Right forelimb (tissue), 1 donor: ENCODE measurements at places on chromosomes 2 and 18.

- peak; percentile 30 for DNase-seq
Measured at GRCh38 chr2:26588576-26588975, 52.6 kb downstream of the CIB4 start.

GRCh38 chr18:80202264-80202998 lies 44.9 kb downstream of the PARD6G start:
- no peak for DNase-seq

DNA sequence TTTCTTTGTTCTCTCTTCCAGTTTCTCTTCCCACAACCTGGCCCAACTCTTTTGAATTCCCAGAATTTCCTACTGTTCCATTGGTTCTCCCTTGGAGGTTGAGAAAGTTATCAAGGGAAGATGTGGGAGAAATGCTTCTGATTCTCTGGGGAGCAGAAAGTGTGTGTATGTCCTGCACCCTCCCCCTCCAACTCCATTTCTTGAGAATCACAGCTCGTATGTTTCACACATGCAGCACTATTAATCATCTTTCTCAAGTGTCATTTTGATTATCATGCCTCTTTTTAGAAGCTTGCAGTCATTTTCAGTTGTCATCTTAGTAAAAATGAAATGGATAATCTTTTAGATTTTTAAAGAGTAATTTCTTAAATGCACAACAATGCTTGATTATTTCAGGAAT lies 296.8 kb upstream of the SLC39A10 start:
- no peak for DNase-seq

DNA sequence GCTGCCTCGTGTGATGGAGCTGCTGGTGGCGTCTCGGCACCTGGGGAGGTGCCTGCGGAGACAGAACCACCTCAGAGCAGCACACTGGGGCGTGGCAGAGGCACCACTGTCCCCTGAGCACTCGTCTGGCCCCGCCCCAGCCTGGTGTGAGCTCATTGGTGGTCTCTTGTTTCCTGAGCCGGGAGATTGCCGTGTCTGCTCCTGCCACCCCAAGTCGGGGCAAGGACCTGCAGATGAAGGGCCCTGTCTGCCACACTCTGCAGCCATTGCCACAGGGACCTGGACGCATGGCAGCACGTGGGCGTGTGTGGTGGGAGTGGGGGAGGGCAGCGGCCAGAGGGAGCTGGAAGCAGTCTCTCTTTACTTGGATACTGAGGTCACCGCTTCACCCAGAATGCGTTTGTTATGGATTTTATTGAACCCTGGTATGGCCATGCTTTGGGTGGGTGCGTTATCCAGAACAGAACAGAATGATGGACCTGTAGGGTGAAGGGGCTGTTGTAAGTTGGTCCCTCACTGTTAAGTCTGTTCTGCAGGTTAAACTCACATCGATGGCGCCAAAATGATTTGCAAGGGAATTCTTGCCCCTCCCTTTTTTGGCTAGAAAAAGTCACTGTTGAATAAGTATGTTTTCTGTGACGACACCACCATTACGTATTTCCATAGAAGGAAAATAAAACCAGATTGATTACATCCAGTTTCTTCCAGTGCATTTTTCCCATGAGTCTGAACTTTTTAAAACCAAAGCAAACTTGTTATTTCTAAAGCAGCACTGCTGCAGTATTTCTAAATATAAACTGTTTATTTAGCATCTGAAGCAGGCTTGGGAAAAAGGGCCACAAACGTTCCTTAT lies 92.0 kb downstream of the USP40 start:
- peak; percentile 38 for DNase-seq

DNA sequence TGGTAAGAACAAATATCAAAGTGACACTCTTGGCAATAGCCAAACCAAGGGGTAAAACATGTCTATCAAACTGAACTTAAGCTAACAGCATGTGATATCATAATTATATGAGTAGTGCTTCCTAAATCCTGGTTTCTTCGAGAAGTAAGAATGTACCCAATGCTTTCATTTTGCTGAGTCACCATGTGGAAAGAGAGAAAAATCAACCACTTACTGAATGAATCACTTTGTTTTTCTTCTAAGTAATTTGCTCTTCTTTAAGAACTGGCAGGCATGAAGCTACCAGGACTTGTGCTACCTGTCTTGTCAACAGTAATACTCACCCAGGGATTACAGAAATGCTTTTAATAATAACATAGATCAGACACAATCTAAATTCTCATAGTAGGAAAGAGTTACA lies 19.0 kb upstream of the DUSP19 start:
- no peak for DNase-seq

GRCh38 chr2:226981791-226982326 lies 146.0 kb downstream of the RHBDD1 start:
- no peak for DNase-seq

DNA sequence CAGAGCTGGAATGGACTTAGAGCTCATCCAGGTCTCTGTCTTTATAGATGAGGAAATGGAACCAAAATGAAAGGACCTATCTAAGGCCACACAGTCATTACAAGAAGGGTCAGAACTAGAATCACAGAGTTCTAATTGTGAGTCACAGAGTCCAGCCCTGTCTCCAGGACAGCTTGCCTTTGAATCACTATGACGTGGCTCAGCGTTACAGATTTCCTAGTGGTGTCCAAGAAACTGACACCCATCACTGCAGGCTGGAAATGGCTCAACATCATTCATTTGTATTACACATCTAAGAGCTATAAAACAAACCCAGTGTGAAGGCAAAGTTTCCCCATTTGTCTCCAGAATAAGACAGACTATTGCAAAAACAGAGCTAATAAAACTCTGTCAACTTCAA lies 164.3 kb upstream of the SIX2 start:
- DNase-seq: no peak

DNA sequence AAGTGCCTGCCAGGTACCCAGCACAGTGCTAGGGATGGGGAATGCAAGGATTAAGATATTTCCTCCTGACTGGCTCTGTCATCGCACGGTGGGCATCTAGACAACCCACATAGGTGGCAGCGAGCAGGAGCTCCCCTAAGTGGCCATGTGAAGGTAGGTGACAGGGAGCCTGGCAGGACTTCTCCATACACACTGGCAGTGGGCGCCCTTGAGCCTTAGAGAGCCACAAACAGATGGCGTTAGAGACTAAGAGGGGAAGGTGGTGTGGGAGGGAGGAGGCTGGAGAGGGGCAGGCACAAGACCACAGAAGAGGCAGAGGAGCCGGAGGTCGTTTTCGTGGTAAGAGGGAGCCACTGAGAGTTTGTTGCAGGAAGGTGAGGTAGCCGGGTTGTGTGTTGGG lies 15.2 kb downstream of the PRELID3A start:
- DNase-seq: no peak

GRCh38 chr2:45134014-45134413 lies 124.8 kb upstream of the SIX2 start:
- no peak for DNase-seq

DNA sequence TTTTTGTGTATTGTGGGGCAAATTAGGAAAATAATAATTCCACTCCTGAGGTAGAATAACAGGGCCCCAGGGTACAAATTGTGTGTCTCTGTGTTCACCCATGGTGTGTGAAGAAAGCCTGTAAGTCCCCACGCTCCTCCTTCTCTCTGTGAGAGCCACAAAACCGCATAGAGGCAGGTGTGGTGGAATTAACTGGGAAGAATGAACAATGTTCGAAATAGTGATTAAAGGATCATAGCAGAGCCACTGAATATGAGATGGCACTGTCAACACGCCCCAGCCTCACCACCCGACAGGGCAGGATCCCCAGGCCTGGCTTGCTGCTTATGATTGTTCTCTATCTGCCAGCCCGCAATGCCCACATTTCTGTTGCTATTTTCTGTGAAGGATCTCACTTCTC lies 14.1 kb downstream of the IL1RN start:
- DNase-seq: no peak

- DNase-seq: no peak
Measured at GRCh38 chr18:13214609-13215008, 4.0 kb upstream of the LDLRAD4 start.

GRCh38 chr2:73104933-73105332 lies 7.8 kb downstream of the RAB11FIP5 start:
- no peak for DNase-seq

DNA sequence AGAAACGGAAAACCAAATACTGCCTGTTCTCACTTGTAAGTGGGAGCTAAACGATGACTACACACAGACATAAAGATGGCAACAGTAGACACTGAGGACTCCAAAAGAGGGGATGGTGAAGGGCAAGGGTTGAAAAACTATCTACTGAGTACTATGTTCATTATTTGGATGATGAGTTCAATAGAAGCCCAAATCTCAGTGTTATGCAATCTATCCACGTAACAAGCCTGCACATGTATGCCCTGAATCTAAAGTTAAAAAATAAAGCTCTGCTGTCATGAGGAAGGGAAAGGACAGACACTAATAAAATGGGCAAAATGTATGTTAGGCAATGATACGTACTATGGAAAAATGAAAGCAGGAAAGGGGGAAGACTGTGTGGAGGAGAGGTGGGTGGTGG lies 376.0 kb downstream of the TGIF1 start:
- DNase-seq: no peak

DNA sequence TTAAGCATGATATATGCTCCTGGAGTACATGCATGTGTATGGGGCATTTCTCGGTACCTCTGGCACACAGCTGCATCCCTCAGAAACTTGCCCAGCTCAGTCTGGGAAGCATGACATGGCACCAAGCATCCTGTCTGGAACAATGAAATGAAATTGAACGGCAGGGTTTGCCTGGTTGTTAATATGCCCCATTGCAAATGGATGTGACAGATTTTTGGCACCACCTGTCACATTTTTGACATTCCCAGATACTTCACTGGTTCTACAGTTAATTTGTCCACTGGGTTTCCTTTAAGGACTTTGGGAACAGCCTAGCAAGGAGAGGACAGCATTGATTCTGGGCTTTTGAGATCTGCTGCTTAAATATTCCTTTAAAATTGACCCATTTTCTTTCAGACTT lies 305.8 kb downstream of the TSN start:
- DNase-seq: no peak

DNA sequence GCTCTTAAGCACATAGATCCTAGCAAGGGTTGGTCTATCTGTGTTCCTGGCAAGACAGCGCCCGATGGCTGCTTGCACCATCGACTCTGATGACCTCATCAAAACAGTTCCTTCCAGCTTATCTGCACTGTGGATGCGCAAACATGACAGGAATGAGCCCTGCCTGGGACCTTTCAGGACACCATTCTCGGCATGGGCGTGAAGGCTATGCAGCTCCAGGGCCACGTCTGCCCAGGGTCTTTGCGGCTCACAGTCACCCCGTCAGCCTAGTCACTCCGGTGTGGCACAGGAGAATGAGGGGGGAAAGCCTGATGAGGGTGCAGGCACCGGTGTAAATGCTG lies 147.8 kb upstream of the TWIST2 start:
- DNase-seq: no peak

DNA sequence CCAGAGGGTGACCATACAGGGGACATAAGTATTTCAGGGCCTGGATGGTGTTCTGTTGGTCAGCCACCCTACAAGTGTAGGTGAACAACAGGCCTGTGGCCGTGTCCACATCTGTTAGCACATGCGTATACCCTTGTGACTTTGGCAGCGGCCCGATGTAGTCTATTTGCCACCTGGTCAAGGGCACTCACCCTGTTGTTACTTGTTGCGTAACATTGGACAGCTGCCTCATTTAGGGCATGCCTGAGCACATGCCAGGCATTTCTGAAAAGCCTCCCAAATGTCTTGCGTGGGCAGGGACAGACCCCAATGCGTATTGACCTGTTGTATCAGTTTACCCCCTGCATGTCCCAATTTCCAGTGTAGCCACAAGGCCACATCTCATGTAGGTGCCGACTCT lies 235.0 kb downstream of the MBD5 start:
- no peak for DNase-seq

DNA sequence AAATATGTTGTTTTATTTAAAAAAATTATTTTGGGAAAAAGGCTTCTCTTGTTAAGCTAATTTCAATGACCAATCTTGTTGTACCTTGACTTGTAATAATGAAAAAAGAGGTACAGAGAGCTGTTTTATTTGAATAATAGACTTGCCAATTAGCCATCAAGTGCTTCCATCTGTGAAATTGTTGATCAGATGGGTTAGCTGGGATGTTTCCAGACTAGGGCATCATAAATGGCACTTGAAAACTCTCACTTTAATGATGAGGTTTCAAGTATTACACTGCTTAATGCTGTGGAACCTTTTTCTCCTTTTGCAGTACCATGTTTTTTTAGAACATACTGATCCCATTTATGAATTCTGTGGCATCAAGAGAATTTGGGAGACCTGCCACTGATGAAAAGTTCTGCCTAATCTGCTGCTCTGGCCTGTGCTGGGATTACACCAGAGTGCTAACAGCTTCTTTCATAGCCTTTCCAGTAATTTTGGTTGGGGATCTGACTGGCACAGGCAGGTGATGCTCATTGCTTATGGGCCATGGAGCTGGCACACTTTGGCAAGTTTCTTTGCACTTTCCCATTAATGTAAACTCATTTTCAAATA lies 24.2 kb downstream of the PSMD14 start:
- DNase-seq: no peak
